NCI-H1417 treated with DMSO at 0.1 percent for 48 hours (cell line): ENCODE measurements at places on chromosomes 5 and 9.

- DNase-seq: no peak
These were observed 80.0 kb downstream of the AK8 start for GRCh38 chr9:132797861-132798659.

GRCh38 chr9:131485728-131486422 lies 16.8 kb upstream of the POMT1 start:
- no peak for DNase-seq

DNA sequence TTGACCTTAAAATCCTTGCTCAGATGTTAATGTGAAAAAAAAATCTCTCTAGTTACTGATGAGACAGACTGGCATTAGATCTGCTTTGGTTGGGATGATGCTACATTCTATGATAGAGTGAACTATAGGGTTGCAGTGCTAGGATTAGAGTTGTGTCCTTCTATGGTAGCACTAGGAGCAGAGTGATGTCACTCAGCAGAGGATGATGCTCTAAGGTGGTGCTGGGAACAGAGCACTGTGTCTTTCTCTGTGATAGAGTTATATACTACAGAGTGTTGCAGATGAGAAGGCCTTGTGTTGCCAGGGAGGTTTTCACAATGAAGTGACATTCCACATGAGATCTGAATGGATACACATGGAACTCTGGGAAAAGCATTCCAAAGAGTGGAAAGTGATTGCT lies 462.3 kb downstream of the CDH12 start:
- DNase-seq: no peak

GRCh38 chr5:174925586-174925985 lies 201.2 kb downstream of the MSX2 start:
- DNase-seq: no peak

GRCh38 chr5:115392611-115393010 lies 96.2 kb upstream of the CCDC112 start:
- DNase-seq: no peak

GRCh38 chr9:87770616-87771315 lies 44.8 kb downstream of the CTSL start:
- DNase-seq: no peak

DNA sequence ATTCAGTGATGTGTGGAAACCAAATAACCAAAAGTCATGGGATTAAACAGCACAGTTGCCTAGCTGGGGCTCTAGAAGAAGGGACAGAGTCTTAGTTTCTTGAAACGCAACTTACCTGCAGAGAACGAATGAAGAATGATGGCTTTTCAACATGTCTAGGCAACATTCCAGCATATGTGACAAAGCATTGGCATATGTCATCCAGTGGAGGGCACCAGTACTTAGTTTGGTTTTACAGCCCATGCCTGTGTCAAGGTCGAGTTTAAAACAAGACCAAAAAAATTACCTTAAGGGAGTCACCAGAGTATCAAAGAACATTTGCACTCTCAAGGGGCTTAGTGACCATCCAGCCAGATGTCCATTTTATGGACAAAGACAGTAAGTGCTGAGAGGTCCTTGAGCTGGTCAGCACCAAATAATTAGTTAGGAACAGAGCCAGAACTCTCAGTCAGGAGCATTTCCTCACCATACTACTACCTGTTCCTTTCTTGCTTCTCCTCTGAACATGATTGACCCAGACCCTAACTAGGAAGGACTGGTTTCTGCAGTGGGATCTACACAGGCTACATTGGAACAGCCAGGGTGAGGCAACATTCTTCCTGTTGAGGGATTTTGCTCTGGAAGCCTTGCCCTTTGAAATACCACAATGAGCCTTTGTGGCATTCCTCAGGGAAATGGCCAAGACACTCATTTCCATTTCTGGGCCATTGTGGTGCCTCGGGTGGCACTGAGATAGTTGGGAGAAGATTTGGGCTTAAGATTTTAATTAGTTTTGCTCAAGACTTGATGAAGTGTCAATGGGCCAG lies 75.4 kb upstream of the ANKH start:
- DNase-seq: no peak

GRCh38 chr5:135215617-135216470 lies 181.8 kb upstream of the PITX1 start:
- no peak for DNase-seq

DNA sequence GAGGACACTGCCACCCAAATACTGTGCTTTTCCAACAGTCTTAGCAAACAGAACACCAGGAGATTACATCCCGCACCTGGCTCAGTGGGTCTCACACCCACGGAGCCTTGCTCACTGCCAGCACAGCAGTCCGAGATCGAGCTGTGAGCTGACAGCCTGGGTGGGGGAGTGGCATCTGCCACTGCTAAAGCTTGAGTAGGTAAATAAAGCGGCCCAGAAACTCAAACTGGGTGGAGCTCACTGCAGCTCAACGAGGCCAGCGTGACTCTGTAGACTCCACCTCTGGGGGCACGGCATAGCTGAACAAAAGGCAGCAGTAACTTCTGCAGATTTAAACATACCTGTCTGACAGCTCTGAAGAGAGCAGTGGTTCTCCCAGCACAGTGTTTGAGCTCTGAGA lies 28.8 kb downstream of the EPB41L4A start:
- peak; percentile 8 for DNase-seq

- no peak for DNase-seq
These were observed 22.9 kb downstream of the KDM4C start for GRCh38 chr9:6780690-6781089.

- no peak for DNase-seq
These were observed 43.8 kb upstream of the DAB2IP start for GRCh38 chr9:121607434-121608167.

DNA sequence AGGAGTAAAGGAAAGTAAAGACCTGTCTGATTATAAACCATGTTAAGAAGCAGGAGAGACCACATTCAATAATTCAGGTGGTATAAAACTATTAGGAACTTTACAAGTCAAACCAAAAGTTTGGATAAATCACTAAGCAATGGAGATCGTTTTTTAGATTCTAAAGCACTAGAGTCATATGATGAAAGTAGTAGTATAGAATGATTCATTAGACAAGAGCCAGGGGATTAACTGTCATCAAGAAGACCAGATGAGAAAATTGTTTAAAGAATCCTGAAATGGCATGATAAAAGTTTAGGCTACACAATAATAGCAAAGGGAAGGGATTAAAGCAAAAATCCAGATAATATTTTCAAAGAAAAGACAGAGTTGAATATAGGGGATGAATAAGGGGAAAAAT lies 12.9 kb upstream of the CARNMT1 start:
- DNase-seq: no peak

- no peak for DNase-seq
These were observed 163.9 kb upstream of the RASA1 start for GRCh38 chr5:87103616-87104287.

GRCh38 chr5:176891331-176891958 lies 7.7 kb downstream of the HK3 start:
- DNase-seq: no peak

GRCh38 chr5:134547066-134547465 lies 21.6 kb downstream of the JADE2 start:
- no peak for DNase-seq

- DNase-seq: peak; percentile 43
These were observed 188.8 kb downstream of the FBN2 start for GRCh38 chr5:128349044-128349858.

DNA sequence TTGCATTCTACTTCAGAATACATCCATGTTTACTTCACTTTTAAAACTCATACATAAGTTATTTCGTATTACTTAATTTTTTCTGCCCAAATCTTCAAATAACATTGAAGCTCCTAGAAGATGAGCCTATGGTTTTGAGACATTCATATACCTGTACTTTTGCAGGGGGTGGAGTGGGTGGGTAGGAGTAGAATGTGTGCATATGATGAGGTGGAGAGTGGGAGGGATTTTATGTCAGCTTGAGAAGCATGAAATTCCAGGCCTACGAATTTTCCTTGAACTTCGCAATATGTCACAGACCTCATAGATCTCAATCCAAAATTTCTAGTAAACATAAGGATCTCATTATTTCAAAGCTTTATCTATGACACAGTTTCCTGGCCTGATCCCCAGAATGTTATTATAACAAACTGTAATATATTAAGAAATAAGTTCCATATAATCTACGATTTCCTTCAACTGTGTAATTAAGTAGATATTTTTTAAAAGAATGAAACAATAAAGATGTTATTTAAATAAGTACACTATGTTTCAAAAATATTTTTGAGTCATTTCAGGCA lies 19.7 kb upstream of the MOB3B start:
- DNase-seq: no peak

DNA sequence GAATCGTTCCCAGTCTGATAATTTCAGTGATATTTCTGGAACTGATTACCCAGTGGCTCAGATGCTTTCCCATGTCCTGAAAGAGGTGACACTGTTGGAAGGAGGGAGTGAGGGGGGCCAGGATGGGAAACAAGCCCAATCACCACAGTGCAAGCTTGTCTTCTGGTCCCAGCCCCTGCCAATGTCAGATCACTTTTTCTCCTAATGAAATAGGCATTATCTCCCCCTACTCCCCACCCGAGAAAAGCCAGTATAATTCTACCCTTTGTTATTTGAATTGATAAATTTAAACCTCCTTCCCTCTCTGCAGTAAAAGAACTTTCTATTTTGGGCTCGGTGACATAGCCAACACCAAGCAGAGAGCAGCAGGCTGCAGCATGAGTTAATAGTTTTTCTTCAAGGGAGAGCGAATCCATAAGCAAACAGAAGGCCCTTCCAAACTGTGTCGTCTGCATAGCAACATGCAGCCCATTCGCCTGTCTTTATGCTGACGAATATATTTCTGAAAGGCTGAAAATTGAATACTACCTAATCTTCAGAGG lies 14.6 kb upstream of the PPP2CA start:
- no peak for DNase-seq

DNA sequence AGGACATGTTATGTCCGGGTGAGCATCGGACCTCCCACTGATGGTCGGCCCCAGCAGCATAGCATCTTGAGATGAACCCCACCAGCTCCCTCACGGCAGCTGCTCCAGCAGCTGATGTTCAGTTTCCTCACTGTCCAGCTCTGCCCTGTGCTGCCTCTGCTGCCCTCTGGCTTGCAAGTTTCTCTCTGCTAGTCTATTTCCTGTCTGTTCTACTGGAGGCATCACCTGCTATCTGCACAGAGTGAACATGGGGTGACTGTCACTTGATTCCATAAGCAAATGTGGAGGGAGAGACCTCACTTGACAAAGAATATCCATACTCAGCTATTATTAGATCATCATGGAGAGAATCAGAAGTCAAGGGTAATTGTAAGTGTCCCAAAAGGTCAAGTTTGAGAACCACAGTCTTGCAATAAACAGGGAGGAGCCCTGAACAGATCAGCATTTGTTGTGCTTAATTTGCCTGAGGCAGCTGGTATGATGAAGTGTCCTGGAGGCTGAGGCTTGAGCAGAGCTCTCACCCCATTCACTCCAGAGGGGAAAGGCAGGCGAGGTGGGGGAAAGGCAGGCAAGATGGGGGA lies 702.8 kb downstream of the SEMA5A start:
- no peak for DNase-seq

DNA sequence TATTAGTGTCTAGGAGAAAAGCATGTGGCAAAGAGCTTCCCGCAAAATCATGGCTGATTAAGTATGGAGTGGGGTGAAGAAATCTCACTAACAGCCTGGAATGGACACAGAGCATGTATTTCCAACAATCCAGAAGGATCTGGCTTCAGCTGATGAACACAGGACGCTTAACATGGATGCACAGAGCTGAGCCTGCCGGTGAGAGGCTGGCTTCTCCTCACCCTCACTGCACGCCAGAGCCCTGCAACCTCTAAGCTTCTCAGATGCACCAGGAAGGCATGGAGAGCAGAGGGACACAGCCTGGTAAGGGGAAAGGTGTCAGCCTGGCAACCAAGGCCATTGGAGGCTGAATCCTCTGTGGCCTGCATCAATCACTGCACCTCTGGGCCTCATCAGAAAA lies 298.5 kb downstream of the TRIM32 start:
- DNase-seq: no peak

GRCh38 chr9:136763649-136764035 lies 676 bp downstream of the LCN15 start:
- no peak for DNase-seq

DNA sequence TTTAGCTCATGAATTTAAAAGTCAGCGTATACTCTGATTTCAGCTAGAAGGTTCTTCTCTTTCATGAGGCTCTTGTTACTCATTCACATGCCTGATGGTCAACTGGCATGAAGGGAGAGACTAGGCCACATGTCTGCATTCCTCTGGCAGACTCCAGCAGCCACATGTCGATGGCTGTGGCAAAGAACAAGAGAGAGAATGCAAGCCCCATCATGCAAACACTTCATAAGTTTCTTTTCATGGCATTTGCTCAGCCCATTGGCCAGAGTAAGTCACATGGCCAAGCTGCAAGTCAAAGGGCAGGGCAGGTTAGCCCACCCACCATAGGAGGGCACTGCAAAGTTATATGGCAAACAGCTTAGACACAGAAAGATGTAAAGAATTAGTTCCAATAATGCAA lies 5.4 kb downstream of the KCNV2 start:
- no peak for DNase-seq

- no peak for DNase-seq
These were observed 344.3 kb upstream of the ARRDC3 start for GRCh38 chr5:91727463-91727862.

- DNase-seq: no peak
These were observed 2.4 kb upstream of the NADK2 start for GRCh38 chr5:36244076-36244475.

DNA sequence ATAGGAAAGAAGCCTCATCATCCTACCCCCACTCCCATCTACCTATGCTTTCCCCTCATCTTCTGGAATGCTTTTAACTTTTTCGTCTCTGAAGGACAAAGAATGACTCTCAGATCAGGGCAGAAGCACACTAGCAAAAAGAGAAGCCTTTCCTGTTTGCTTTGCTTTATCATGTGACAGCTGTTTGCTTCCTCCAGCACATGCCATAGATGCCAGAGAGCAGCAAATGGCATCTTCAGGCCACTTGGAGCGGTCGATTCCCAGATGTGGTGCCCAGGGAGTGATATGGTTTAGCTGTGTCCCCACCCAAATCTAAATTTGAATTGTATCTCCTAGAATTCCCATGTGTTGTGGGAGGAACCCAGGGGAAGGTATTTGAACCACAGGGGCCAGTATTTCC lies 294.8 kb downstream of the GADD45G start:
- DNase-seq: no peak

GRCh38 chr9:117763314-117763713 lies 59.1 kb downstream of the TLR4 start:
- no peak for DNase-seq
